Natural killer cell (primary cell): ENCODE measurements at places on chromosomes 3 and 15. TPM values are rescaled to one million over a fixed set of nuclear protein-coding genes. Genes with fewer than 3 reads are reported as not detected.
A peak's percentile ranks its signal among the peaks of the same experiment; 100 is the strongest.

DNA sequence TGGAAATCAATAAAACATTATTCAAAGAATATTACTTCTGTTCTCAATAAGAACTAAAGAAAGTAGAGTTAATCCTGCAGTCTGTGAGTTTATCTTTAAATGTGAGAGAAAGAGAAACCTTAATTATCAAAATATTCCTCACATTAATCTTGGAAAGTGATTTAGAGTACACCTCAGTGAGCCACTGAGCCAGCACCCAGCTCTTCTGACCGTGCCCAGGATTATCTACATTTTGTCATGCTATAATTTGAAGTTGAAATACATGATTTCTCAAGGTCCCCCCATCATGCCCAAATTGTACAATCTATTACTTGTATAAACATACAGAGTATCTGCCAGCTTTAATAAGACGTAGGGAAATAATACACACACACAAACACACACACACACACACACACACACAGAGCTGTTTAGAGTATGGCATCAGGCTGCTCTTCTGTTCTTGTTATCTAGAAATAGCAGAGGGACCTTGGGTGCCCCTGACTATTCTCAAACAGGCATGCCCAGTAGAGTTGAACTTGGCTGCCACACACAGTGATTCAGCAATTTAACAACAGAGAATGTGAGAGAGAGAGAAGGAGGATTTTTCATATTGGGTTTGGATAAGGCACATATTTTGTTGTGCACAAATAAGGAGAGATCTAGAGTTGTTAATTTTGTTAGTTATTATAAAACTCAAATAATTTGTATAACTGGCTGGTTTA is 74.4 kb downstream of the P2RY1 start:
- no peaks in the 10 kb centered on the region for H3K27me3 ChIP-seq
- no peak overlapping the region for H3K27ac ChIP-seq
- H3K4me1 ChIP-seq, result no peaks in the 10 kb centered on the region
- DNase-seq, result no peak

DNA sequence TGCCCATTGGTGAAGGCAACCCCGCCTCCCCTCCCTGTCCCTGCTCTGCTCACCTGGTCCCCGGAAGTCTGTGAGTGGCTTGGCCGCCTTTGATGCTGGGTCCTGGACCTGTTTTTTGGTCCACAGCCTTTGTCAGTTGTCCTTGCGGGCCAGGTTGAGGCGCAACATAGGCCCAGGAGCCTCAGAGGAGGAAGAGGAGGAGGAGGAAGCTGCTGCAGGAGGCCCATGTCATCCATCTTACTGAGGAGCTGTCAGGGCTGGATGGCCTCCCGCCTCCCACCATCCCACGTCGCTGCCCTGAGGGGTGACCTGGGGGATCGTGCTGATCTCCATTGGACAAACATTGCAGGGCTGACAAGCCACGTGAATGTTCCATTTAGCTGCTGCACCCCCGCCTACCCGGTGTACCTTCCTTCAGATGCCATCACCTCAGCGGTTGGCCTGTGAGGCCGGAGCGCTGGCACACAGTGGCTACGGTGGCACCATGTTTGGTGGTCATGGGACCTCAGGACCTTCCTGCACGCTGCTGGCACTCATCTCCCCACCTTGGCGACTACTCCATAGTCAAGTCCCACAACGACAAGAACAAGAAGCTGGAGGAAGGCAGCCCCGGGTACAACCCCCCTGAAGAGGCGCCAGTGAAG is 106.3 kb downstream of the SMAD6 start:
- DNase-seq, result no peak
- no peak overlapping the region for H3K4me3 ChIP-seq
- no peaks in the 10 kb centered on the region for H3K36me3 ChIP-seq
- no peaks in the 10 kb centered on the region for H3K27me3 ChIP-seq
- no peaks in the 10 kb centered on the region for H3K4me1 ChIP-seq

- H3K27me3 ChIP-seq, result no peaks in the 10 kb centered on the region
- no peak for DNase-seq
- H3K36me3 ChIP-seq, result no peaks in the 10 kb centered on the region
- no peak overlapping the region for H3K4me3 ChIP-seq
- H3K27ac ChIP-seq, result no peak overlapping the region
Measured at GRCh38 chr15:26716069-26716468, 56.8 kb downstream of the GABRB3 start.

DNA sequence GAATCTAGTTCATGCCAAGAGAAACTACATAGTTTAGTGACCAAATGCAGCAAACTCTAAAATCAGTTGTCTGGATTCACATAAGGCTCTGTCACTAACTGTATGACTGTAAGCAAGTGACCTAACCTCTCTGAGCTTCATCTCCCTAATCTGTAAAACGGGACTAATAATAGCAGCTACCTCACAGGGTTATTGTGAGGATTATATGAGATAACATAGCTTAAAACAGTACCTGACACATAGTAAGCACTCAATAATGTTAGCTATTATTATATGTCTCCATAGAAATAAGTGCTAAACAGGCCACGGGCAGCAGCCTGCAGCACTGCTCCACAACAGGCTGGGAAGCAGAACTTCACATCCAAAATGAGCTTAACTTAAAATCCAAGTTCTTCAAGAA is 30.2 kb downstream of the NPTN start:
- H3K4me1 ChIP-seq, result peaks cover 11% of the 10 kb centered on the region
- no peaks in the 10 kb centered on the region for H3K27me3 ChIP-seq
- no peaks in the 10 kb centered on the region for H3K36me3 ChIP-seq
- H3K27ac ChIP-seq, result no peak overlapping the region
- no peak for DNase-seq
- no peak overlapping the region for H3K4me3 ChIP-seq

Gene CD86
- 6.9 TPM for total RNA-seq

Gene PLSCR2
- total RNA-seq, result not detected

DNA sequence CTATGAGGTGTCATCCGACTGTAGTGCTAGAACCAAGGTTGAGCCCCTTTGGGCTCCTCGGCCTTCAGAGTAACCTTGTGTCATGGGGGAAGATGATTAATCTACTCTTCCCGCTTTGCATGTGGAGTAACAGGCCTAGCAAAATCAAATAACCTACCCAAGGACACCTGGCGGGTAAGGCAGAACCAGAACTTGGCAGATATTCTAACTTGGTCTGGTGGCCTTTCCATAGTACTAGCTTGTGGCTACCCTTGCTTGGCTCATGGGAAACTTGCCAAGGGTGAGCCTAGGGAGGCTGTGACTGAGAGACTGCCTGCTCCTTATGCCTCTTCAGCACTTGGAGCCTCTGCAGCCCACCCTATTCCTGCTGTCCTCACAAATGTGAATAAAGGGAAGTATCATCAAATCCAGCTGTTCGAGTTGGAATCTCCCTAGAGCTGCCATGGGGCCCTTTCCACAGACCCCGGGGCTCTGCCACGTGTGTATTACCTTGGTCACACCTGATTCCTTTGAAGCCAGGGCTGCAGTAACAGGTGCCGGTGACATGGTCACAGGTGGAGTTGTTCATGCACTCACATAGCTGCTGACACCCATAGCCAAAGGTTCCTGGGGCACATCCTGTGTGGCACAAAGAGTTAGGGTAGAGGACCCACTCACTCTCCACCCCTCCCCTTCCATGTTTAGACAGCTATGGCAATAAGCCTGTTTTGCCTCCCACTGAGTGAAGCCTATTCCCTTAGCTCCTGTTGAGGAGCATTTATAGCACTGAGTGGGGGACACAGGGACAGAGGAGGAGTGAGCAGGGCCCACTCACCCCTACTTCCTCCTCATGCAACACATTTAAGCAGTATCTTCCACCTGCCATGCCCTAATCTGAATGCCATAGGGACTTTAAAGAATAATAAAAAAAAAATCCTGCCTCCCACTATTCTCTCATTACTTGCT is 46.0 kb downstream of the RAB11A start:
- H3K36me3 ChIP-seq, result no peaks in the 10 kb centered on the region
- H3K27me3 ChIP-seq, result no peaks in the 10 kb centered on the region
- H3K4me1 ChIP-seq, result peaks cover 18% of the 10 kb centered on the region
- DNase-seq, result no peak

GRCh38 chr15:45943240-45943639 is 308.4 kb downstream of the SQOR start:
- H3K27me3 ChIP-seq, result no peaks in the 10 kb centered on the region
- no peak for DNase-seq
- no peaks in the 10 kb centered on the region for H3K4me1 ChIP-seq
- no peak overlapping the region for H3K27ac ChIP-seq

- no peaks in the 10 kb centered on the region for H3K27me3 ChIP-seq
- peaks cover 96% of the 10 kb centered on the region for H3K4me1 ChIP-seq
- DNase-seq, result peak; percentile 79
- peaks cover 1% of the 10 kb centered on the region for H3K36me3 ChIP-seq
- no peak overlapping the region for H3K4me3 ChIP-seq
Measured at GRCh38 chr3:10192953-10193691, 28.4 kb downstream of the IRAK2 start.

GRCh38 chr3:34483311-34483887 is 685.0 kb downstream of the PDCD6IP start:
- no peaks in the 10 kb centered on the region for H3K36me3 ChIP-seq
- H3K4me1 ChIP-seq, result no peaks in the 10 kb centered on the region
- no peak overlapping the region for H3K27ac ChIP-seq
- DNase-seq, result peak; percentile 1

GRCh38 chr3:184874709-184875644 is 63.0 kb downstream of the VPS8 start:
- H3K4me1 ChIP-seq, result no peaks in the 10 kb centered on the region
- no peak overlapping the region for H3K27ac ChIP-seq
- H3K36me3 ChIP-seq, result peaks cover 39% of the 10 kb centered on the region
- no peak overlapping the region for H3K4me3 ChIP-seq

- H3K27me3 ChIP-seq, result no peaks in the 10 kb centered on the region
- no peak overlapping the region for H3K27ac ChIP-seq
- no peak for DNase-seq
Measured at GRCh38 chr3:100389025-100389424, 11.9 kb downstream of the TOMM70 start.

Gene TERC
- total RNA-seq, result 2.7 TPM

- H3K4me3 ChIP-seq, result no peak overlapping the region
- peaks cover 43% of the 10 kb centered on the region for H3K36me3 ChIP-seq
- no peaks in the 10 kb centered on the region for H3K27me3 ChIP-seq
- no peak overlapping the region for H3K27ac ChIP-seq
Measured at GRCh38 chr15:40999190-40999589, 45.9 kb downstream of the CHAC1 start.

- H3K27ac ChIP-seq, result no peak overlapping the region
Measured at GRCh38 chr3:160678292-160678842, 1.4 kb downstream of the ARL14 start.

- peak overlapping the region; percentile 97 for H3K4me3 ChIP-seq
- peak overlapping the region; percentile 91 for H3K27ac ChIP-seq
- H3K27me3 ChIP-seq, result no peaks in the 10 kb centered on the region
- DNase-seq, result peak; percentile 24
Measured at GRCh38 chr3:14123308-14124222, 1.1 kb downstream of the CHCHD4 start.

- H3K4me1 ChIP-seq, result peaks cover 40% of the 10 kb centered on the region
- no peaks in the 10 kb centered on the region for H3K36me3 ChIP-seq
- no peaks in the 10 kb centered on the region for H3K27me3 ChIP-seq
- DNase-seq, result no peak
- H3K27ac ChIP-seq, result peak overlapping the region; percentile 45
Measured at GRCh38 chr3:32420126-32421038, 28.7 kb downstream of the CMTM7 start.

- peak; percentile 86 for DNase-seq
- no peak overlapping the region for H3K27ac ChIP-seq
- H3K36me3 ChIP-seq, result no peaks in the 10 kb centered on the region
- H3K27me3 ChIP-seq, result no peaks in the 10 kb centered on the region
- no peaks in the 10 kb centered on the region for H3K4me1 ChIP-seq
Measured at GRCh38 chr3:73100741-73101559, 39.5 kb downstream of the EBLN2 start.

GRCh38 chr3:52262447-52262846 is 16.0 kb downstream of the WDR82 start:
- H3K36me3 ChIP-seq, result peaks cover 92% of the 10 kb centered on the region
- no peak for DNase-seq
- no peak overlapping the region for H3K4me3 ChIP-seq

DNA sequence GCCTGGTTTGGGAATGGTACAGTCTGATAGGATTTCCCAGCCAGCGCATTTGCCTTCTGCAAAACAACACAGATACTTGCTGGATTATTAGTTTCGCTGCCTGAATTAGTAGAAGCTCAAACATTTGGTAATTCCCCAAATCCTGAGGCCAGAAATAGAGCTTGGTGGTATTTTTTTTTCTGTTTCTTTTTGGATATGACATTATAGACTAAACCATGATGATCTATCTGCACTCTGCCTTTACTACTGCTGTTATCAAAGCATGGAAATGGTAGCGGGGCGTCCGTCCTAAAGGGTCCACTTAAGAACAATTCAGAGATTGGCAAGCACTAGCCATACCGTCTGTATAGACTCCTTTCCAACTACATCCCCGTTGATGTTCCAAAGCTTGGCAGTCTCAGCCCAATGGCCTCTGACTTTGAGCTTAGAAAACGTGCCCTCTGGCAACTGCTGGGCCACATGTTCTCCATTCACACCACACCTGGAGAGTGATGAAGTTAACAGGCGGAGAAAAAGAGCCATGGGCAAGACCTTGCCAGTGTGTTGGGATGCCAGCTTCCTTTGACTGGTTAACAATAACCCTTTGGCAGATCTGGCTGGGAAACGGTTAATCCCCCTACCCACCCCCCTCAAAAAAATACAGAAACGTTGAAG is 241.0 kb upstream of the NR2F2 start:
- no peaks in the 10 kb centered on the region for H3K36me3 ChIP-seq
- H3K27me3 ChIP-seq, result peaks cover 12% of the 10 kb centered on the region
- H3K4me1 ChIP-seq, result no peaks in the 10 kb centered on the region
- H3K4me3 ChIP-seq, result no peak overlapping the region
- no peak for DNase-seq

Gene ACTRT3
- total RNA-seq, result not detected

Gene PLSCR4
- 0.21 TPM for total RNA-seq
